OCI-LY7 (cell line): ENCODE measurements at places on chromosomes 16 and 17.

- no peak for DNase-seq
Observed at GRCh38 chr17:57819285-57819684, 30.6 kb downstream of the MRPS23 start.

GRCh38 chr17:35129154-35129972 lies 7.9 kb downstream of the FNDC8 start:
- DNase-seq: no peak

- no peak for DNase-seq
Observed at GRCh38 chr17:16878084-16878483, 93.8 kb downstream of the TNFRSF13B start.

DNA sequence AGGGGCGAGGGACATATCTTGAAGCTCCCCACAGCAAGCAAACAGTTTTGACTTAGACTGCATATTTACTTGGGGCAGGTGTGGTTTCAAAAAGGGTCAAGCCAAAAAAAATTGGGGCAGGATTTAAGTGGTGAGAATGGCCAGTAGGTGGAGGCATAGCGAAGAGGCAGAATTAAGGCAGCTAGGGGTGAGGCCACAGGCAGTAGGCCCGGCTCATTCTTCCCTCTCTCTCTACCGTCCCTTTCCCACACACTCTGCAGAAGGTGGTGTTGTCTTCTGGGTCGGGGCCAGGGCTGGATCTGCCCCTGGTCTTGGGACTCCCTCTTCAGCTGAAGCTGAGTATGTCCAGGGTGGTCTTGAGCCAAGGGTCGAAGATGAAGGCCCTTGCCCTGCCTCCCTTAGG lies 2.6 kb downstream of the SHBG start:
- DNase-seq: peak; percentile 62

DNA sequence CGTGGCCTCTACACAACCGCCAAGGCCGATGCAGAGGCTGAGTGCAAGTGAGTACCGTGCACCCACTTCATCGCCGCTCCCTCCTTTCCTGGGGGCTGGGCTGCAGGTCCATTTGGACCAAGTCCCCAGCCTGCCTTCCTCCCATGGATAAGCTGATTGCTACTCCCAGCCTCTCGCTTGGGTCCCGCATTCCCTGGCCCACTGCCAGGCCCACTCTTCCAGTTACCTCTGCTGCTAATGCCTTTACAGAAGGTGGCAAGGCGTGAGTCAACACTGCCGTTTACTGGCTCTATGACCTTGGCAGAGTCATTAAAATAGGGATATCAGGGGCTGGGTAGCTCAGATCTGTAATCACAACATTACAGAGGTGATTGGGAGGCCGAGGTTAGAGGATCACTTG lies 11.2 kb downstream of the SULT1A2 start:
- no peak for DNase-seq

DNA sequence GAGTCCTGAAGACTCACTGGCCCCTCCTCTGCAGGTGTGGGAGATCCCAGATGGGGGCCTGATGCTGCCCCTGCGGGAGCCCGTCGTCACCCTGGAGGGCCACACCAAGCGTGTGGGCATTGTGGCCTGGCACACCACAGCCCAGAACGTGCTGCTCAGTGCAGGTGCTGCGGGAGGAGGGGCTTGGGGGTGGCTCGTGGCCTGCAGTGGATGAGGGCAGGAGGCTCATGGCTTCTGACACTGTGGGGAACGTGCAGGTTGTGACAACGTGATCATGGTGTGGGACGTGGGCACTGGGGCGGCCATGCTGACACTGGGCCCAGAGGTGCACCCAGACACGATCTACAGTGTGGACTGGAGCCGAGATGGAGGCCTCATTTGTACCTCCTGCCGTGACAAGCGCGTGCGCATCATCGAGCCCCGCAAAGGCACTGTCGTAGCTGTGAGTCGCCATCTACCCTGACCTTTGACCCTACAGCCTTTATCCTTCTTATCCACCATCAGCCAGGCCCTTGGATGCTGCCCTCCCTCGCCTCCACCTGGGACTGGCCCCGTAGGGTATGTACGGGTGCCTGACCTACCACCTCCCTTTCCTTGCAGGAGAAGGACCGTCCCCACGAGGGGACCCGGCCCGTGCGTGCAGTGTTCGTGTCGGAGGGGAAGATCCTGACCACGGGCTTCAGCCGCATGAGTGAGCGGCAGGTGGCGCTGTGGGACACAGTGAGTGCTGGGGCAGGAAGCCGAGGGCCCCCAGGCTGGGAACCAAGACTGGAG lies 3.6 kb downstream of the CORO1A start:
- peak; percentile 82 for DNase-seq

DNA sequence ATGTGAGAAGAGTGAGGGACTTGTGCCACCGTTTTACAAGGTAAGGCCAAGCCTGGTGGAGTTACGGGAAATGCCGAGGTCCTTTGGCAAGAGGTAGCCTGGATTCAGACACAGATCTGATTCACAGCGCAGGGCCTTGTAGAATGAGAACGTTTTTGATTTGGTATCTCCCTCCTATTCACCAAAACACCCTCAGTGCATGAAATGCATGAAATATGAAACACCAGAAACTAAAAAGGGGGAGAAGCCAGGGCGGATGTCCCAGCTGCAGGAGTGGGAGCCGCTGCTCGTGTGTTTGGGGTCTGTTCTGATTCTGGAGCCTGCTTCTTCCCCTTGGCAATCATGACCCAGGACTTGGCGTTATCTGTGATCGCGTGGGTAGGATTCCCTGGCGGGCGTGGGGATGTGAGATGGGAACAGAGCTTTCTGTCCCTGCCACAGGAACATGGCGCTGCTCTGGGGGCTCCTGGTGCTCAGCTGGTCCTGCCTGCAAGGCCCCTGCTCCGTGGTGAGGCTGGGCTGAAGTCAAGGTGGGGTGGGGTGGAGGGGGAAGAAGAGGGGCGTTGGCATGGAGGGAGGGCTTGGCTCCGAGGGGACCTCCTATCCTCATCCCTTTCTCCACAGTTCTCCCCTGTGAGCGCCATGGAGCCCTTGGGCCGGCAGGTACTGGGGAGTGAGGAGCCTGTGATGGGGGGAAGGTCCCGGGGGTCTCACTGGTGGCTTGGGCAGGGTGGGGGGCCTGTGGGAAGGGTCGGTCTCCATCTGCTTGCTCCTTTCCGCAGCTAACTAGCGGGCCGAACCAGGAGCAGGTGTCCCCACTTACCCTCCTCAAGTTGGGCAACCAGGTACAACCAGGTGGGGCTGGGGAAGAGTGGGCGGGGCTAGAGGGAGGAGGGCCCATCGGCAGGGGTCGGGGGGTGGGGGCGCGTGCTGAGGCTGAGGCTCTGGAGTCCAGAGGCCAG lies 2.2 kb downstream of the SERPINF2 start:
- DNase-seq: no peak

DNA sequence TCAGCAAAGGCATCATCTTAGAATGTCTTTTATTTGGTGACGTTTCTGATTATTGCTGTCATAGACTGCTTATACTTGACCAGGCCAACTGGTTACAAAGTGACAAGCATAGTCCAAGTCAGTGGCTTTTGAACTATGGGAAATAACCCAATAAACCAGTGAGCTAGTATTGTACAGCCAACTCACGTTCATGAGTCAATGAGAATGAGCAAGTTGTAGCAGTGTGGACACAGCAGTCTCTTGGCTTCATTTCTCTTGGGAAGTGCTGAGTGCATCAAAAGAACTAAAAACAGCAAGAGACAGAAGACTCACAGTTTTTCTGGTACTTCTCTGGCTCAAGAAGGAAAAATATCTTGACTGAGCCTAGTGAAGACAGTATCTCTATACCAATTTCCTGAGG lies 36.9 kb upstream of the CRISPLD2 start:
- DNase-seq: no peak

DNA sequence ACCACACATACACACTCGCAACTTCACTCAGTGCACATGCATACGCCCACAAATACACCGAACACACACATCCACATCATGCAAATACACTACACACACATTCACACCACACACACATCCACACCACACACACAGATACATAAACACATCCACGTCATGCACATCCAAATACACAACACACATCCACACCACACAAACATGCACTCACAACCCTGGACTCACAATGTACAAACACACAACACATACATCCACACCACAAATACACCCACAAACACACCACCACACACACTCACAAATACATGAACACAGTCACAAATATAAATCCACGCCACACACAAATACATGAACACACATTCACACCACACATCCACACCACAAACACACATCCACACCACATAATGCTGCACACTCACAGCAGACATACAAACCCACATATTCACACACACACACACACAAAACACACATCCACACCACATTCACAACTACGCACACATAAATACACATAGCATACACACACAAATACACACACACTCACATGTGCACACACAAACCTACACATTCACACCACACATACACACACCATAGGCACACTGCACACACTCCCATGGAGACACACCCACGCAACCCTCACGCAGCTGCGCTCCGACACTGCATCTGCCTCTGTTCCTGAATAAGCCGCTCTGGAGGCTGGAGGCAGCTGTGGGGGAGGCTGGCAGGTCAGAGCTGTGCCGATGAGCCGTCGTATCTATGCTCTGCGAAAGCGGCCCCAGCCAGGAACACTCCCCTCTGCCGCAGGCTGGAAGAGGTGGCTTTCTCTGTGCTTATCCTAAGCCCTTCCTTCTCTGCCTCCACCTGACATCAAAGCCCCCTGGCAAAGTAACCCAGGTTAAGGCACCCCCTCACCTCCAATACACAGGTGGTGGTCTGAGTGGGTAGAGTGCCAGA lies 141.8 kb downstream of the GRIN2A start:
- no peak for DNase-seq

DNA sequence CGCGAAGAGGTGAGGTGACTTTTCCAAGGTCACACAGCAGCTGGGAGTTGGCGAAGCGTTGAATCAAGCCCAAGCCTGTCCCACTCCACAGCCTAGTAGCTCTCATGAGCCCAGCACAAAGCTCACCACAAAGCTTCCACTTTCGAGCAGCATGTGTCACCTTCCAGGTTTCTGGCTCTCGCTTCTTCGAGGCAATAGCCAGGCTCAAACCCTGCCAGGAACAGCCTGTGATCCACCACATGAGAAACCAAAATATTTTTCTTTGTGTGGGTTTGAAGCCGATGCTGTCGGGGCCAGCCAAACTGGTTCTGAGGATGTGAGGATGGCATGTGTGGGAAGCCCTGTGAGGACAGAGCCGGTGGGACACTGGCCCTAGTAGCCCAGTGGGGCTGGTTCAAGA lies 68.1 kb downstream of the COG7 start:
- DNase-seq: no peak
